ENCODE measurements at places on chromosomes 1 and 21. TPM values are rescaled to one million over a fixed set of nuclear protein-coding genes. Genes with fewer than 3 reads are reported as not detected.

Gene KCNC4
- 0.51 TPM for total RNA-seq

Gene FNBP1L
- total RNA-seq = 11.6 TPM

Gene SLAMF8
- total RNA-seq = under 0.01 TPM

Gene KRTAP19-1
- not detected for total RNA-seq

Gene RGS16
- 0.33 TPM for total RNA-seq

Gene FMO4
- 7.3 TPM for total RNA-seq

Gene BMP8A
- 0.33 TPM for total RNA-seq

Gene RGL1
- total RNA-seq = 16.2 TPM
